GDM1 (cell line): ENCODE measurements at places on chromosomes 12 and 14.

- no peak for DNase-seq
Measured at GRCh38 chr14:61861320-61861865, 99.2 kb downstream of the SNAPC1 start.

GRCh38 chr12:129483111-129483893 is 420.5 kb downstream of the TMEM132D start:
- DNase-seq, result no peak

DNA sequence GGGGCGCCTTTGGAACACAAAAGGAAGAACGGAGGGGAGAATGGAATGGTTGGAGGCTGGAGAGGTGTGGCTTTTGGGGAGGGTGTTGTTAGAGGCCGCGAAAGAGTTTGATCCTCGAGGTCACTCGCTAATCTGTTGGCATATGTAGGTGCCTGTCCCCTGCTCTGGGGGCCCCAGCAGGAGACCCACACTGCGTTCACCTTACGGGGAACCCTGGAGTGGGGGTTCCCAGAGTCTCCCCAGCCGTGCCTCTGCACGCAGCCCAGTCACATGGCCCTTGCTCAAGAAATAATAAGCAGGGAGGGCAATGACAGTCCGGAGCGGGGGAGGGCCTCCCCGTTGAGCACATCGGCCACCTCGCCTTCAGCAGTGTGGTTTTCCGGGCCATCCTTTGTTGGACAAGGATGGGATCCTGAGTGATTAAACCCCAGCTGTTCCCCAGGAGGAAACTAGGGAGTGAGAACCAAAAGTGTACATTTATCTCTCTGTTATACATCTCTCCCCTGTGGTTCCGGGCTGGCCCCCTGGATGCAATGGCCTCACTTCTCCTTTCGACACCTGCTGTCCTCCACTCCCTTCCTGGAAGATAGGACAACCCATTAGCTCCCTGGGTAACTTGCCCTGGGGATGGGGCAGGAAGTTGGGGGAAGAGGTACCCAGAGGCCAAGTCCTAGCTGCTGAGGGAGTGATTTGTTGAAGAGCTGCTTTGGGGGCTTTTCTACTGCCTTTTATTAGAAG is 1.3 kb downstream of the PLEKHG3 start:
- DNase-seq, result no peak

GRCh38 chr12:43988838-43989560 is 153.1 kb downstream of the TMEM117 start:
- DNase-seq, result no peak

DNA sequence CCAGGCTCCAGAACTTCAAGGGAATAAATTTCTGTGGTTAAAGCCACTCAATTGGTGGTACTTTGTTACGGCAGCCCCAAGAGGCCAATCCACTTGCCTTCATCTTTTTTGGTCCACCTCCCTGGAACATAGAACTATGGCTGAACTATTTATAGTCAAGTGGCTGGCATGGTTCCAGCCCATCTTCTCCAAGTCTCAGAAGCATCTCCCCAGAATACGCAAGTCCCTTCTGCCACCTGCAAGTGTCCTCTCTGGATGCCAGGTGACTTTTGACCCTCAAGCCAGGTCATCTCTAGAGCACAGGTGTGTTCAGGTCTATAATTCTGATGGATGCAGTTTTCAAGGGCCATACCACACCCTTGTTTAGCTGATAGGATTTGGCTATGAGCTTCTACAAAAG is 371.5 kb downstream of the AACS start:
- DNase-seq, result no peak

DNA sequence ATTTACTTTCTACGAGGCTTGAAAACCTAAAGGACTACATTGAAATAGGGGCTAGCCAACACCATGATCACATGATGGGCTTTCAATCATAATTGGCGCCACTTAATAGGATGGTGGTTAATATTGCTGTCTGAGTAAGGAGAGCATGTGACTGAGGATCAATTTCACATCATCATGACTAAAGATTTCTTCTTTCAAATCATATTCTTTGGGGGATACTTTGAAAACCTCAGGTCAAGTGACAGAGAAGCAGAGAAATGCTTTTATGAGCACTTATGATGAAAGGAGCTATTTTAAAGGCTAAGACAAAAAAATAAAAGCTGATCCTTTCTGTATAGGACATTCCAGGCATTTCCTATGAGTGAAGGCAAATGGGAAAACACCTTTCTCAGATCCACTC is 42.9 kb upstream of the KRAS start:
- no peak for DNase-seq

GRCh38 chr14:92564344-92565039 is 50.9 kb downstream of the RIN3 start:
- peak; percentile 15 for DNase-seq

GRCh38 chr12:65526311-65526710 is 247.8 kb downstream of the MSRB3 start:
- no peak for DNase-seq

DNA sequence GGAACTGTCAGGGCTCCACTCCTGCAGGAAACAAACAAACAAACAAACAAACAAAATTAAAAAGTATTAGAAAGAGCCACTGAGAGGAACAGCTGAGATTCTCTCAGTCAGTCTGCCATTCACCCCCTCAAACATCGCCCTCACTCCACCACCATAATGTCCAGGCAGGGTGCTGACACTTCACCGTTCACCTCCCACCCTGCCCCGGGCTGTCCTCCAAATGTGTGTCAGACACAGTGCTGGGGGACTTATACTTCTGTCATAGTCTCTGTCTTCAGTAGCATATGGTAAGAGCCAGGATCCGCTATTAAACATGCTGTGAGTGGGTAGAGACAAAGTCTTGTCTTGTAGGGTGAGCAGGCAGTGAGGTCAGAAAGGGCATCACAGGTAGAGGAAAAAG is 28.3 kb downstream of the KRT18 start:
- no peak for DNase-seq

DNA sequence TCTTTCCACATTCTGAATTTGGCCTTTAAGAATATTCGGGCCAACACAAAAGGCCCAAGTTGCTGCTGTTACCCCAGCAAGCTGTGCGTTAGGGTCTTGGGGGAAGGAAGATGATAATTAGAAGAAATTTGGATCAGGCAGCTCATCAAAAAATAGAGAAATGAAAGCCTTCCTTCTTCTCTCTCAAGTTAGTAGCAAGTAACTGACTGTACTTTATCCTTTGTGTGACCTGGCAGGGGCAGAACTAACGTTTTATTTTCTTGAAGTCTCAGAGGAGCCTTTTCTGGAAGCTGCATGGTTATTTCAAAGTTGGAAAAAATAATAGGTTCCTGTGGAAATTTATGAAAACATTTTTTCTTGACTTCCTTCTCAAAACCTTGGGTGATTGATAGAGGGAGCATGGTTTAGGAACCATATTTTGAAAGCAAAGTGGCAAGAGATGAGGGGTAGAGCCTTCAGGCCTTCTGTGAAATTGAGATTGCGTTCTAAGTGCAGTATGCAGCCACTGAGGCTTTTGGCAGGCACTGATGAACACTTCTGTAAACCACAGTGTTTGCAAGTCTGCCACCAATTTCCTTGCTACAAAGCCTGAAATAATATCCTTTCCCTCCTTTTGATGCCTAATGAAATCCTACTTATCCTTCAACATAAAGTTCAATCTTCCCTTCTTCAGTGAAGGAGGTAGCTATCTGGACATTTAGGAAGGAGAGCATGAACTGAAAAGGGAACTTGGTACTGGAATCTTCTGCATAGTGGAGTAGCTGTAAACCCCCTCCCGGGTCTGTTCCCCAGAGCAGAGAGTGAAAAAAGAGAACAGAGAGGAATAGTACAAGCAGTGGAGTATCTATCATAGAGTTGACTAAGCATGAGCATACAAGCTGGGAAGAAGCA is 123.2 kb downstream of the FGD4 start:
- peak; percentile 56 for DNase-seq

GRCh38 chr12:6336889-6337853 is 4.7 kb downstream of the TNFRSF1A start:
- peak; percentile 93 for DNase-seq

DNA sequence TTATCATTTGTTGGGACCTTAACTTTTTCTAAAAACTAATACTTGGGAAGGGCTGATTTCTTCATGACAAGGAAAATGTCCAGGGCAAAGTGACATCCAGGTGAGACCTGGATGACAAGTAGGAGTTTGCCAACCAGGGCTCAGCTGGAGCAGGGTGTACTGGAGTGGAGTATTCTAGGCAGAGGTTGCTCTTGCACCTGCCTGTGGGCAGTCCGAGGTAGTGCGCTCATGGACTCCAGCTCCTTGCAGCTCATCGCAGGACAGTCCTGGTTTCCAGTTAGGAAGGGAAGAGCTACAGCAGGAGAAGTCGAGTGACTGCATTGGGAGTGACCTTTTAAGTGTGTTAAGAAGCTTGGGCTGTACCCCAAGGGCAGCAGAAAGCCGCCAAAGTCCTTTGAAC is 175.9 kb downstream of the PELI2 start:
- DNase-seq, result no peak

- DNase-seq, result no peak
Measured at GRCh38 chr12:122121745-122122144, 43.2 kb downstream of the MLXIP start.

DNA sequence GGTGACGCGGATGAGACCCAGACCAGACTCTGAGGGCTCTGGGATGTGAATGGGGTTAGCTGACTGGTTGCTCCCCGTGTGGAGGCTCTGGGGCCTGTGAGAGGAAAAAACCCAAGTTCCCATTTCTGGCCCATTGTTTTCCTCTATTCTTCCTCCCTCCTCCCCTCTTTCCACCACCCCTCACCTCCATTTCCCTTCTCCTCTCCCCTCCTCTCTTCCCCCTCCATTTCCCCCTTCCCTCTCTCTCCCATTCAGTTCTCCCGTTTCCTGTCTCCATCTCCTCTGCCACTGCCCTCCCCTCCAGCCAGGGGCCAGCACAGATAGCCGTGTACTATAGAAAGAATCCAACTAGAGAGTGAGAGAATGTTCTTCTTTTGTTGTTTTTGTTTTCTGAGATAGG is 12.6 kb upstream of the PRPH start:
- DNase-seq, result no peak

DNA sequence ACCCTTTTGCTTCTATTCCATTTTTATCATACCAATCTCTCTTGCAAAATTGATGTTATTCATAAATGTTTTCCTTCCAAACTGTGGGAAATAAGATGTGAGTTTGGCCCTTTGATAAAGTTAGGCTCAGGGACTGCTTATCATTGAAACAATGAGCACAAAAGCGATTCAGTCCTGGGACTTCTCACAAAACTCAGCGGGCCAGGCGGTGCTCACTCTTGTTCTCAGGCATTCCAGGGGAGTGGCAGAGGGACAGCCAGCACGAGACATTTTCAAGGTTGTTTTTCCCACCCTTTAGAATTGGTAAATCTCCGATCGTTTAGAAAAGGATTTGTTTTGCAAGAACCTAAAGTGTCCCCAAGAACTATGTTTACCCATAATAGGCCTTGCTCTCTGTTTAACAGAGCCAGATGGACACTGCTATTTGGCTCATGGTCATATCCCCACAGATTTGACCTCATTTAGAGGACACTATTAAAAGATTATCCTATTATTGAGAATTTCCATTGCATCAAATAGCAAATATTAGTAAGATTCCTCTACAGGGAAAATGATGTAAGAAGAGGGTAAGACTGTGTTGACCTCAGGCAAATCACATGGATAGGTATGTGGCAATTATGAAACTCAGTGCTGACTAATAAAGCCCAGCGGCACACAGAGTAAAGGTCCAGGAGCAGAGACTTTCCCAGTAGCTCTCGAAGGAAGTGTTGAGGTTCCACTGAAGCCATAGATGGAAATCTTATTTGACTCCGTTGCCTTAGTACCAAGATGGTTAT is 102.7 kb upstream of the USP44 start:
- no peak for DNase-seq

- DNase-seq, result no peak
Measured at GRCh38 chr12:26044007-26044394, 80.8 kb downstream of the BHLHE41 start.

GRCh38 chr12:121801595-121802484 is 2.0 kb upstream of the SETD1B start:
- DNase-seq, result peak; percentile 12

- no peak for DNase-seq
Measured at GRCh38 chr12:99386907-99387306, 260.6 kb upstream of the GARIN6 start.

DNA sequence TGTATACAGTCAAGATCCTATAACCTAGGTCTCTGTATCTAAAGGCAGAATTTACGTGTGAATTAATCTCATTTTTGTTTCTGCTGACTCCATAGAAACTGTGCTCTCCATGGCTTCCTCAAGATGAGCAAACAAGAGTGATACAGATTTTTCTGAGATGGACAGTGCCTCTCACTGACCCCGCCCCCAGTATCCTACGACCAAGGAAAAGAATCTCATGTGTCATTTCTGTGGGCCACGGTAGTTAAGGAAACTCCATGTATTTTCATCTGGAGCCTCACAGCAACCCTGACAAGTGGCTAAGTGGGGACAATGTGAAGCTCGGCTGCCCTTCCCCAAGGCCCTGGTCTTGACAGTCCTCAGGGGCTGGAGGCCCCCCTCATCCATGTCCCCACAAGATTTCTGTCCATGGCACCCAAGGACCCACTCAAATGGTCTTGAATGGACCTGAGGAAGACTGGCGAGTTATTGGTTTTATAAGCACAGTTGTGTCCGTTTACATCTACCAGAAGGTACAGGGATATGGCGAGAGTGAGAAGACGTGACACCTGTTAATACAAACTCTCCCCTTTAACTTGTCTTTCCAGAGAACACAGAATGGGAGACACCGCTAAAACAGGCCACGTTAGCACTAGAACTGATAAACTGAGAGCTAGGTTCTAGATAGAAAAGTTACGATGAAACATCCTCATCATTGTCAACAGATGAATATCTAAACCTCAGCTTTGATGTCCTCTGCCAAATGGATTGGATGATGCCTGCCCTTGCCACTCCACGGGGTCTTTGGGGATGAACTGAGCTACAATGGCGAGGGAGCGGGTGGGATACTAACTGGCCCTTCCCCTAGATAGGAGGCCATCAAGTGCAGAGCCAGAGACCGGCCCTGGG is 108.4 kb upstream of the EGLN3 start:
- DNase-seq, result no peak

DNA sequence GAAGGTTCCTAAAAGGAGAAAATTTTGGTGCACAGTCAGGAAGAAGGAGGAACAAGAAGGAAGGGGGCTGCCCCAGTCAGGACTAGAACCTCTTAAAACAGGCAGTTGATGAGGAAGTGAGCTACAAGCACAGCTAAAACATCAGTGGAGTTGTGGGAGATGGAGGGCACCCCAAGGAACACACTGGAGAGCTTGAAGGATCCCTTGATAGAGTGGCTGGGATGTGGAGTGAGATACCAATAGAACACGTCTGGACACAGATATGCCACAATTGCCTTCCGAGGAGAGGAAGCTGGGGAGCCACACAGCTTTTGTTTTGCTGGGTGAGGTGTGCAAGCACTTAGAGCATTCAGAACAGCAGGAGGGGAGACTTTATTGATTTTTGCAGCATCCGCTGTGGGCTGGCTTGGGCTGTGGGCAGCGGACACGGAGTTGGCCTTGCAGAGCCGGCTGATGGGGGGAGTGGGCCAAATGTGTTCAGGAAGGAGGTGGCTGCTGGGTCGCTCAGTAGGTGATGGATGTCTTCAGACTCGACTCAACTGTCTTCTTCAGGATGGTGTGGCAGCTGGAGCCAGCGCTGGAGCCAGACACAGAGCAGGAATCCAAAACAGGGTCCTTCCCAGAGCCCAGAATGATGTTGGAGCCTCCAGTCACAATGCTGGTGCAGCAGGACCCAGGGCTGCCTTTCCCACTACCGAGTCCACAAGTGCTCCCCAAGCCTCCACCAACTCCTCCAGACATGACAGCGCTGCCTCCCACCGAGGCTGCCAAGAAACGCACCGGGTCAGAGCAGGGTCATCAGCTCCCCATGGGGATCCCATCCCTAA is 4.7 kb upstream of the KRT79 start:
- DNase-seq, result peak; percentile 14
